ENCODE measurements at places on chromosomes 12 and 14.
A peak's percentile ranks its signal among the peaks of the same experiment; 100 is the strongest.

GRCh38 chr12:94320109-94320508 is 139.6 kb downstream of the CEP83 start:
- DNase-seq = no peak

GRCh38 chr12:58067610-58068387 is 126.4 kb downstream of the ATP23 start:
- no peak for DNase-seq

DNA sequence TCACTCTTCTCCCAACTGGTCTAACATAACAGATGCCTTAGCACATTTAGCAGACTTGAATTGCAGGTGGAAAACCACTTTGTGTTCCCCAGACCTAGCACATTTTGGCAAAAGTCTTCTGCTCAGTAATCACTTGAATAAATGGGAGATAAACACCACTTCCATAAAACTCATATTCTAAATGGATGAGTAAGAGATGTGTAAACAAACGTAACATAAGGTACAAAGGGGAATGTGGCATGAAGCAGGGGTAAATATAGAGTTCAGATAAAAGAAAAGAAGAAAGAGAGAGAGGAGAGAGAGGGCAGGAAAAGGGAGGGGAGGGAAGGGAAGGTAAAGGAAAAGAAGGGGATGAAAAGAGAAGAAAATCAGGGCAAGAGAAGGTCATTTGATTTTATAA is 17.0 kb upstream of the KERA start:
- no peak for DNase-seq

DNA sequence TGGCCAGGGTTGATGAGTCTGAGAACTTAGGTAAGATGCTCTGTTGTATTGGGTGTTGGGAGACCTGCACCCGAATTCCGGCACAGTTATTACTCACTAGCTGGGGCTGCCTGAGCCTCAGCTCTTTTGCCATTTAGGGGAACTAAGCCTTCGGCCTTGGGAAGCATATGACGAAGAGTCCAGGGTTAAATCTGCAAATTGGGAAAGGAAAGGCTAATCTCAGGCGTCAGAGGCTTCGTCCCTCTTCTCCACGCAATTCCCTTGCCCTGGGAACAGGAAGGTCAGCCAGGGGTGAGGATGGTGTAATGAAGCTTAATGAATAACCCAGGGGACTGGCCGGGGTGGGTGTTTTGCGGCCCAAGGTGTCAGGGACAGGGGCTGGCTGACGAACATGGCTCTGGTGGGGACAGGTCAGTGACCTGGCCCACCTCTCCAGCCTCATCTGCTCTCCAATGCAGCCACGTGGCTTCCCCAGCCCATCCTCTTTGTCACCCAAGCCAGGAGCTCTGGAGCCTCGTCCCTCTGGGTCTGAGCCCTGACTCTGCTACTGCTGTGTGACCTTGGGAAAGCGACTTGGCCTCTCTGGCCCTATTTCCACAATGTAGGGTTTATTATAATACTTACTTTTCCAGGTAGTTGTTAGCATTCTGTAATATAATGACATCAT is 3.8 kb upstream of the SDSL start:
- peak; percentile 43 for DNase-seq

Measured in ACHN (cell line).